Lower lobe of right lung (tissue), 2 donors: ENCODE measurements at places on chromosomes 2 and 18. TPM values are rescaled to one million over a fixed set of nuclear protein-coding genes. Genes with fewer than 3 reads are reported as not detected.

GRCh38 chr2:3512086-3512485, 7.2 kb downstream of the ADI1 start:
- H3K4me1 ChIP-seq = no peaks in the 10 kb centered on the region
- H3K27me3 ChIP-seq = no peaks in the 10 kb centered on the region
- no peak for DNase-seq
- no peak overlapping the region for H3K4me3 ChIP-seq

GRCh38 chr2:151953467-151953866, 125.2 kb upstream of the ARL5A start:
- no peak overlapping the region for H3K4me3 ChIP-seq
- H3K36me3 ChIP-seq = no peaks in the 10 kb centered on the region
- peaks cover 3% of the 10 kb centered on the region for H3K4me1 ChIP-seq
- no peak for DNase-seq

DNA sequence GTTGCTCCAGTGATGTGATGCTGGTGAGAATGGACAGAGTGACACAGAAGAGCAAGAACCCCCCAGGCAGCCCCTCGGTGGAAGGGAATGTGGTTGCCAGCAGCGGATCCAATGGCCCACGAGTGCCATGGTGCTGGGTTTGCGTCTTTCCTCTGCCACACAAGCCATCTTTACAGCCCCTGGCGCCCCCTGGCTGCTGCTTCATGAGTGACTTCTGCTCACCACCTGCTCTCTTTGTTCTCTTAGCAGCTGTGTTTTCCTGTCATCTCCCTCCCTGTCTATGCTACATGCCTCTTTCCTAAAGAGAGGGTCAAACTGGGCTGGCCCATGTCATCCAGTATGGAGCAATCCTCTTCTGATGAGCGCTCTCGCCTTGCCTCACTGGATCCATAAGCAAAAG, 300.0 kb upstream of the SMIM21 start:
- no peak overlapping the region for H3K4me3 ChIP-seq
- H3K27me3 ChIP-seq = no peaks in the 10 kb centered on the region
- DNase-seq = no peak
- no peak overlapping the region for H3K27ac ChIP-seq

DNA sequence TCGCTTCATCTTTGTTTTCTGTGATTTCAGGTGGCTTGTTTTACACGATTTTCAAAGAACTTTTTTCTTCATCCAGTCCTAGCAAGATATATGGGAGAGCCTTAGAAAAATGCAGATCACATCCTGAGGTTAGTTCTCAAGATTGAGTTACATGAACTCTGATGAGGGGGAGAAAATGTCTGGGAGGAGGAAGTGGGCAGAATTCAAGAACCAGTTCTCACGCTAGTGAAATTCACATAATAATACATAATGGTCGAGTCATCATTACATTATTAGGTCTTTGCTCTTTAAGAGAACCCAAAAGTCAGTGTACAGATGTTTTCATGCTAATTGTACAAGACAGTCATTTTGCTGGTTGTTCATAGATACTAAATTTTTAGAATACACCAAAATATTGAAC, 7.0 kb downstream of the TIMM21 start:
- no peaks in the 10 kb centered on the region for H3K27me3 ChIP-seq
- no peak overlapping the region for H3K4me3 ChIP-seq
- H3K4me1 ChIP-seq = peaks cover 2% of the 10 kb centered on the region
- no peak overlapping the region for H3K27ac ChIP-seq
- no peak for DNase-seq

NDC80 gene
- total RNA-seq = 1.1 TPM

CAPN13 gene
- 23.0 TPM for total RNA-seq
